ENCODE measurements at places on chromosomes 3 and 15. TPM values are rescaled to one million over a fixed set of nuclear protein-coding genes. Genes with fewer than 3 reads are reported as not detected.

GRCh38 chr15:33402600-33402999, 91.8 kb downstream of the RYR3 start:
- H3K27ac ChIP-seq: peak overlapping the region; percentile 2
- no peaks in the 10 kb centered on the region for H3K36me3 ChIP-seq
- peaks cover 17% of the 10 kb centered on the region for H3K4me1 ChIP-seq

Gene NMB
- total RNA-seq: 0.94 TPM

Gene FSIP1
- 23.9 TPM for total RNA-seq

Gene P2RY14
- 5.2 TPM for total RNA-seq

DNA sequence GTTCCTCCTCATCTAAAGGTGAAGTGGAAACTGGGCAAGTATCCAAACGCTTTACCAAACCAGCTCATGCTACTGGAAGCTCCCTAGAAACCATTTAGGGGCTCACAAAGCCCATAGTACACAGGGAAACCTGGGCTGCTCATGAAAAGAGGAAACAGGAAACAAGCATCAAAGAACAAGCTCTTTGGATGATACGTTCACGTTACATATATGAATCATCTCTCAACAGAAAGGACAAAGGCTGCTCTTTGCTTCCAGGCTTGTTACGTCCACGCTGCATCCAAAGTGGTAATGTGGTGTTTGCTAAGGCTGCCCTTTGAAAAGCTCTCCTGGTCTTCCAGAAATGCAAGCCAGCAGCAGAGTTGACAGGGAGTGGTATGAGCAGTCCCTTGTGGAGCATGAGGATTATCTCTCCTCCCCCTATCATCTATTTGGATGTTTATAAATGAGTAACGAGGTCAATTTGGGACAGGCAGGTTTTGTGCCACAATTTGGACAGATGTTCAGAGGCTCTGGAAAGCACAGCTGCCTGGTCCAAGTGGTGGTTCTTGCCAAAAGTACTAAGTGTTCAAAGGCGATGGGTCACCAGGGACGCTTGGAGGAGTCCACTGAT, 98.0 kb upstream of the RORA start:
- no peak overlapping the region for H3K27ac ChIP-seq
- peaks cover 7% of the 10 kb centered on the region for H3K4me1 ChIP-seq
- no peaks in the 10 kb centered on the region for H3K36me3 ChIP-seq
- H3K27me3 ChIP-seq: no peaks in the 10 kb centered on the region

All from gastrocnemius medialis (tissue), 4 donors.